ENCODE measurements at places on chromosomes 1 and 21. TPM values are rescaled to one million over a fixed set of nuclear protein-coding genes. Genes with fewer than 3 reads are reported as not detected.

Gene RUNX3
- polyA plus RNA-seq: 30.9 TPM

Gene KLF18
- not detected for polyA plus RNA-seq

Gene CRYBG2
- 1.4 TPM for polyA plus RNA-seq

Gene GLMN
- 35.1 TPM for polyA plus RNA-seq

Gene TNNT2
- not detected for polyA plus RNA-seq

Gene MASP2
- 0.34 TPM for polyA plus RNA-seq

Gene CFHR4
- polyA plus RNA-seq: not detected
